ENCODE measurements at places on chromosomes 3 and 15. TPM values are rescaled to one million over a fixed set of nuclear protein-coding genes. Genes with fewer than 3 reads are reported as not detected.

DNA sequence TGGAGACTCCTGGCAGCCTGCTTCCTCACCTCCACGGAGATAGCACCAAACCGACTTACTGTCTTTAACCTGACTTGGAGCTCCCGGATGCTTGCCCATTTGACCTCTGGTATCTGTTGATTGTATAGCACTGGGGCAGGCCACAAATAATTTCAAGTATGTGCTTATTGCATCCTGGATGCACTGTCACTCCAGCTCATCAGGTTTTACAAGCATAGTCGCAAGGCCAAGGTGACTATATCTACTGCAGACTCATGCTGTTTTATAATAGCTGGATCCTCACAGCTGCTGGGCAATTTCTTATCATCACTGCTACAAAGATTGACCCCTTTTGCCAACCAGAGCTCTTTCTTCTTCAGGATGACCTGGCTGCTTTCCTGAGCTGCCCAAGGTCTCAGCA is 45.6 kb downstream of the PEX5L start:
- DNase-seq: no peak

DNA sequence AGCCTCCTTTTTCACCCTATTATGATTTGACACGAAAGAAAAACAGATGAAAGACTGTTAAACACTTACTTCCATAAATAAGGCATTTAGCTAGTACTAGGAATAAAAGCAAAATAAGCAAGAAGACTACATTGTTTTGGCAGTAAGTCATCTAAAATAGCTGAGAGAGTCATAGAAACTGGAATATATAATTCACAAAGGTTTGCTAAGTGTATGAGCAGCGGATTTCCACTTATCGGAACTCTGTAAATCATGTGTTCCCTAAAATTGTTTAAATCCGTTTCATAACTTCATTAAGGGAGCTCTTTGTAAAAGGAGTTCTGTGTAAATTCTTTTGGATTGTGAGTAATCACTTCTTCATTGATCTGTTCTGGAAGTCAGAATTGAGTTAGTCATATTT is 202.5 kb upstream of the CBLB start:
- DNase-seq: no peak

DNA sequence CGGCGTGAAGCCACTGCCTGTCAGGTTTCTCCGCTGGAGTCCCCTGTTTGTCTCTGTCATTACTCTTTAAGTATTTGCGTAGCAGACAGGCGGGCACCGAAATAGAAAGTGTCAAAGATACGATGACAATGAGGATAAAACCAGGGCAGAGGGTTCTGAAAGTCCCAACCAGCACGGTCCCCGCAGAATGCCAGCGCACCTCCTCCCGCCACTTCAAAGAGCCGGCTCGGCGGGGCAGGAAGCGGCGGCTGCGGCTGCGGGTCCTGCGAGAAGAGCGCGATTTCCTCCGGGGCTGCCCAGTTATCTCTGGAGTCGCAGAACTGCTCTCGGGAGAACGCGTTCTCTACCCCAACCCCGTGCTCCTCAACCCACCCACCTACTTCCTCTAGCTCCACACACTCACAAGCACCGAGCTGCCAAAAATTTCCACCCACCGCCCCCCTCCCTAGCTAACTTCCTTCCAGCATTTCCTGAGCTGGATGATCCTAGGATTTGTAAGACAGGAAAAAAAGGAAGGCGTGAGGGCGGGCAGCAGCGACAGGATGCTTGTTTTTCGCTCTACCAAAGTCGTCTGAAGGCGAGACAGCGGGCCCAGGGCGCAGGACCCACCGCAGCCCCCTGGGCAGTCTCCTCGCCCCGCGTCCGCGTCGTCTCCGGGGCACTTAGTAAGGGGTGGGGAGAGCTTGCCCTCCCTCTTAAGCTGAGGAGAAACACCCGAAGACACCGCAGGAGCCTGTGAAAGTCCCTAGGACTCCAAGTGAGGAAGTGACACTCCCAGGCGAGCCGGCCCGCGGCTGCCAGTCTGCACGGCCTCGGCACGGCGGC is at the start of gene ARHGAP31:
Gene ARHGAP31, plus strand, starts transcription at position 513 of the 825 bp plus-strand sequence. CDS start 522 bp downstream, outside the sequence.
- DNase-seq: peak; percentile 94

- peak; percentile 31 for DNase-seq
Observed at GRCh38 chr15:64842986-64843561, 1.4 kb downstream of the PLEKHO2 start.

GRCh38 chr3:127408684-127409420 is 121.0 kb upstream of the PRR20G start:
- DNase-seq: no peak

DNA sequence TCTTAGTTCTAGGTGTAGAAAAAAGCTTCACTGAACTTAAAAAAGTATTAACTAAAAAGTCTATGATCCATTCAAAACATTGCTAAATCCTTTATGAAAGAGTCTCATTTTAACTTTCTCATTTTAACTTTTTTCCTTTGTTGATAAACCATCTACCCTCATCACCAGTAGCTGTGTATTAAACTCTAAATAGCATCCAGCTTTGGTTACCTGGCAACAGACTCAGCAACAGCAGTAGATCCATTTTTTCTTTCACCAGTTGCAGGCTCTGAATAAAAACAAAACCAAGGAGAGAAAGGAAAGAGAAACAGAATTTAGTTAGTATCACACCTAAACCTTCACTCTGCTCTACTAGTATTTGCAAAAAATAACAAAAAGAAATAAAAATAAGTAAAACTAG is 51.6 kb downstream of the TP53BP1 start:
- peak; percentile 49 for DNase-seq

DNA sequence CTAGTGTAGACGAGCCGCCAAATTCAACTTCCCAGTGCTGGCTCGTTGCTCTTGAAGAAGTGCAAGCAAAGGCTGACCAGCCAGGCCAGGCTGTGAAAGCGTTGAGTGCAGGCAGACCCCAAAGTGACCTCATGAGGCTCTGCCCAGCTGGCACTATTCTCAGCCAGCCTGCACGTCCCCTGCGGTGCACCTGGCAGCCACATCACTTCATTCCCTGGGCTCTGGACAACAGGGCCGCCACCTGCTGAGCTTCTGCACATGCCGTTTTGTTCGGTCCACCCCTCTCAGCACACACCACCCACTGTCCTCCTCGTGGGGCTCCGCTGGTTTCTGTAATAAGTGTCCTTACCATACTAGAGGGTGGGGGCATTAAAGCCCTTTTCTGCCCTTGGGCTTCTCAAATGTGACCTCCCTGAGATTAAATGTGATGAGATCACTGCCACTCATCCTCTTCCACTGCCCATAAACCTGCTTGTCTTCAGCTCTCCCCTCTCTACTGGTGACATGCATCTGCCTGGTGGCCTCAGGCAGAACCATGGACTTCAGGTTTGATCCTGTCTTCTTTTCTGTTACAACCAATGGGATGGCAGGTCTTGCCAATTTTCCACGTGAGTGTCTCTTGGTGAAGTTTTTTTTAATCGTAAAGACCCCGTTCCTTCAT is 6.1 kb downstream of the RASGRF1 start:
- DNase-seq: no peak

DNA sequence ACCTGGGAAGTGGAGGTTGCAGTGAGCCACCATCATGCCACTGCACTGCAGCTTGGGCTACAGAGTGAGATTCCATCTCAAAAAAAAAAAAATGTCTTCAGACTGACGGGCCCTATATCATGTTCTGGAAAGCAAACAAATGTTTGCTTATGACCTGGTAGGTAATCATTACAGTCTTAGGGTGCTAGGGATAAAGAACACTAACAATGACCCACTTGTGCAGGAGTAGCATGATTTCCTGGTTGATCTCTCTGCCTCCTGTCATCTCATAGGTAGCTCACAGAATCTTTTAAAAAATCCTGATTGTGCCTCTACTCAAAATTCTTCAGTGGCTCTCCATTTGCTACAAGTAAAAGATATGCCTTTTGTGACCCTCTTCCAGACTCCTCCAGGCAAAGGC is 74.5 kb upstream of the TSPAN3 start:
- no peak for DNase-seq

DNA sequence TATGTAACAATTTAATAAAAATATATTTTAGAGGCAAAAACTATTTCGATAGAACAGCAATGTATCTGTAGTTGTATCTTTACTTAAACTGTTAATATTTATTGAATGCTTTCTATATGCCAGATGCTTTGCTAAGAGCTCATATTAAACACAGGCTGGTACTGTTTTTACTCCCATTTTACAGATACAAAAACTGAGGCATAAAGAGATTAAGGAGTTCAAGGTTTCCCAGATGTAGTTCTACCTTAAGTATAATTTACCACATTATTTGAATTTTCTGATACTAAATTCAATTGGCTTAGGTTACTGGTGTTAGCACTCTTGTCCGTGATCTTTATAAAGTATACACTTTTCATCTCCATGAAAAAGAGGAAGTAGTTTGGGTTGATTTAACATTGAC is 149.8 kb downstream of the ROBO2 start:
- no peak for DNase-seq

- no peak for DNase-seq
Observed at GRCh38 chr3:71962561-71963240, 177.8 kb upstream of the PROK2 start.

DNA sequence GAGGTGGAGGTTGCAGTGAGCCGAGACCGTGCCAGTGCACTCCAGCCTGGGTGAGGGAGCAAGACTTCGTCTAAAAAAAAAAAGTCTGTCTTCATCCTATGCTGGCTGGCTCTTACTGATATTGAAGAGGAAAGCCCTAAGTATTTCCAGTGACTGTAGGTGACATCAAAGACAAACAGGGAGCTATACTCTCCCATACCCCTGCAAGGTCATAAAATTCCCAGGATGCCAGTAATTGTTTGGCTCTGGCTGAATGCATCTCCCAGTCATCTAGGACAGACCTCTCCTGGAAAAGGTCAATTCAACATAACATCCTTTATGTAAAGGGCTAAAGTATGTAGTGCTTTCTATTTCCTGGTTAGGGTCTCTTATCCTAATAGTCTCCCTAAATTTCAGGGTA is 8.0 kb downstream of the ZBBX start:
- DNase-seq: no peak

GRCh38 chr15:42356851-42357250 is 2.5 kb upstream of the CAPN3 start:
- DNase-seq: no peak

GRCh38 chr3:100796556-100796955 is 87.3 kb downstream of the TFG start:
- DNase-seq: no peak

- DNase-seq: no peak
Observed at GRCh38 chr3:77887611-77888010, 847.7 kb downstream of the ROBO2 start.

DNA sequence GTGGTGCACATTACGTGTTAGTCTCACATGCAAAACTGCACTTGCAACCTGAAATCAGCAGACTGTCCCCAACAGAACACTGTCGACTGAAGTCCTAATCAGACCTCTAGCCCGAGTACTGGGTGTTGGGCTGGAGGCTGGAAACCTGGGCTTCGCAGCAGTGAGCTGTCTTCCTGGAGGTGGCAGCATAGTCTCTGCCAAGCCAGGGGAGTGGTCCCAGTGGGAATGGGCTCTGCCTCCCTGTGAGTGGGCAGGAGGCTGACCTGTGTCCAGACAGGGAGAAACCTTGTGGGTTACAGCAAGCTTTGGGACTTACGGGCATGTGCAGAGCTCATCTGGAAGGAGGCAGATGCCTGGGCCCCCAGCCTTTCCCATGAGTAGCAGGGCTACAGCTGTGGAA is 38.2 kb upstream of the MYZAP start:
- no peak for DNase-seq

DNA sequence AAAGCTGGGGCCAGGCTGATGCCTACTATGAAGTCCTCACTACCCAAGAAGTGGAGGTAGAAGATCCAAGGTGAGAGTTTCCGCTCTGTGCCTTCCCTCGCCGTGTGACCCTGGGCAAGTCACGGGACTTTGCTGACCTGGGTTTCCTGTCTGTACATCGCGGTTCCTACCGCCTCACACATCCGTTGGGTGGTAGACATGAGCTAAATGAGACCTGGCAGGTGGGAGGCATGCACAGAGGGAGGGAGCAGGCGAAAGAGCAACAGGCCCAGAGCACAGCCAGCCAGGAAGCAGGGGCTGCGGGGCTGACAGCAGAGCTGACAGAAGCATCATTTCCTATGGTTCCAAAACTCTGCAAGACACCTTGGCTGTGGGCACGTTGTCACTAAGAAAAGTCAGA is 157.3 kb upstream of the BHLHE40 start:
- peak; percentile 92 for DNase-seq

DNA sequence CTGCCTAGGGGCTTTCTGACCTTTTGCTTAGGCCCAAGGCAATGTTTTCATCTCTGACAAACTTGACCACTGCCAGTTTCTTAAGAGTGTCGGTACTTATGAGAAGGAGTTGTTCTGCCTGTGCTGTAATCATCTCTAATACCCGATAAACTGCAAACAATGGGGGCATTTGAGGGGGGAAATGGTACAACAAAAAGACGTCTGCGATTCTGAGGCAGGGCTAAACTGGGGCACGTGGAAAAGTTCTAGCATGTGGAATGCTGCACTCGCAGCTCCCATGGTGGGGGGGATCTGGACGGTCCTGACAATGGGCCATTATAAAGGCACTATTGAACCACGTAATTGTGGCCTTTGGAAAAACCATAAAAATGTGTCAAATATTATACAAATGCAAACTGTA is 73.1 kb upstream of the SAMMSON start:
- no peak for DNase-seq

GRCh38 chr15:99963096-99963825 is 230.0 kb upstream of the LYSMD4 start:
- no peak for DNase-seq

DNA sequence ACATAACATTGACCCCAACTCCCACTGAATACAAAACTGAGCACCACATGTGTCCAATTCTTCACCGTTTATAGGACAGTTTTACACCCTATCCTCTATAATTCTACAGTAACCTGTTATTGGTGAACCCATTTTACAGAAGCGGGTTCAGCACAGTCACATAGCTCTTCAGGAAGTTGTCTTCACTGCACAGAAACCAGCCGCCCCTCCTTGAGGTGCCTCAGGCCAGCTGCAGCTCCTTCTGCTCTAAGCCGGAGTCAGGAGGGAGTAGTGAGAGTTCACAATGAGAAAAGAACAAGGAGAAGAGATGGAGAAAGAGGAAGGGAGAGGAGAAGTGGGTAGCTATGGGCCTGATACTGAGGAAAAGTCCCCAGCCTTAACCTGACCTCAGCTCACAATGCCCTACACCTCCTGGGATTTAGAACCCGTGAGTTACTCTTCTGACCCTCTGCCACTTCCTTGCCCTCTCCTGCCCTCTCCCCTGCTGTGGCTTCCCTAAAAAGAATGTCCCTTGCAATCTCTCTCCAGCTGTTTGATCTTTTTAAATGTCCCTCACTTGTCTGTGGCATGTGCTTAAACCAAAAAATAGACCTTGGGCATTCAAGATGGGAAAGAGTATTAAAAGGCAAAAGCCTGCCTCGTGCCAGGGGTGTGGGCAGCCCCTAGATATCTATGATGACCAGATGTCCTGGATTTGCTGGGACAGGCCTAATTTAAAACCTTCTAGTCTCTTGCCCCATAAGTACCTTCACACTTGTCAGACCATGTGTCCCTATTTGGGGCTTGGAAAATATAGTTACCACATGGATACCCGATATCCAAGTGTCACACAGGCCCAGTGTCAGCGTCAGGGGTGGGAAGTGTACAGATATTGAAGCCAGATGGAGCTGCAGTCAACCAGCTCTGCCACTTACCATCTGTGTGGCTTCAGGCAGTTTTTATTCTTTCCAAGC is 71.3 kb upstream of the HES1 start:
- DNase-seq: no peak

Gene PATL2
- total RNA-seq: 6.3 TPM

Gene IL5RA
- not detected for total RNA-seq

Gene NDN
- 1.6 TPM for total RNA-seq

Gene MYZAP
- 0.38 TPM for total RNA-seq
